ENCODE measurements at places on chromosomes 12 and 14.

DNA sequence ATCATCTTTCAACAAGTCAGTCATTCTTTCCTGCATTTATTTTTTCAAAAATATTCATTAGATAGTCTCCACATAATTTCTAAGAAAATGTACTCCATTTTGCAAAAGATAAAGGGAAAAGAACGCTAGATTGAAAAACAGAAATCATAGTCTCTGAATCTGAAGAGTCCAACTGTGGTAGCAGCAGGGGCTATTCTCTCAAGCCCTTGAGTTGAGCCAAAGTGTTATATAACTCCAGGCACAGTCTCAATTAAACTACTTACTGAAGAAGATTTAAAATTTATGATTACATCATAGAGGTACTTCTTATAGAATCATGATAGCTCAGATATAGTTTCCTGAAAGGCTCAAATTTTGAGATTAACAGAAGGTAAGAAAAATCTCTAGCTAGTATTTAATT lies 5.8 kb downstream of the LDHB start:
- DNase-seq, result no peak

DNA sequence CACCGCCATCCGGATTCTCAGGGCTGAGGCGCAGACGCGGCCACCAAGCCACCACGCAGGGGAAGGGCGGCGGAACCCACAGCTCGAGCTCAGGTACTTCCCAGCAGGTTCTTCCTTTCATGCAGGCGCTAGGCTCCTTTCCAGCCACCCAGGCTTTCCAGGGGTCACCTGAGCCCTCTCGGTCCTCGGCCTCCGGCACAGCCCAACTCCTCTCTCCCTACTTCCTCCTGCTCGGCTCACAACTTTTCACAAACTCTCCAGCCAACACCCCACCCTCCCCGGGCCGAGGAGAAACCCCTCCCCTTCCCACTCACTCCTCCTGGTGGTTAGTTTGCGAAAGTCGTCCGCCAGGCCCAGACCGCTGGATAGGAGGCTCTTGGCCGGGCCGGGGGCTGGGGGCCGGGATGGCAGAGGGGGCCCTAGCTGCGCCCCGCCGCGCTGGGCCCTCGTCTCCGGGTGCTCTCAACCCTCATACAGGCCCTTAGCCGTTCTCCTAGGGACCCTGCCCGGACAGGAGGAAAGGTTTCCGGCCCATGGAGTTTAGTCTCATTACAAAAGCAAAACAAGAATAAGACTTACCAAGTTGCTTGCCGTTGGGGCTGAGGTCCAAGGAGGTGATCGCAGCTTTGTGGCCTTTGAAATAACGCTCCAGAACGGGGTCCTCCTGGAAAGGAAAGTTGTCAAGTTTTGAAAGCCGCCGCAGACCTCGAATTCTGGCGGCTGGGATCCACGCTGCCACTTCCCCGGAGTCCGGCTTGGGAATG lies at the start of gene GALNT4:
Gene GALNT4, minus strand, starts transcription at position 256 of the 764 bp plus-strand sequence. Its CDS starts 247 bp downstream, at position 9.
- DNase-seq, result peak; percentile 77

DNA sequence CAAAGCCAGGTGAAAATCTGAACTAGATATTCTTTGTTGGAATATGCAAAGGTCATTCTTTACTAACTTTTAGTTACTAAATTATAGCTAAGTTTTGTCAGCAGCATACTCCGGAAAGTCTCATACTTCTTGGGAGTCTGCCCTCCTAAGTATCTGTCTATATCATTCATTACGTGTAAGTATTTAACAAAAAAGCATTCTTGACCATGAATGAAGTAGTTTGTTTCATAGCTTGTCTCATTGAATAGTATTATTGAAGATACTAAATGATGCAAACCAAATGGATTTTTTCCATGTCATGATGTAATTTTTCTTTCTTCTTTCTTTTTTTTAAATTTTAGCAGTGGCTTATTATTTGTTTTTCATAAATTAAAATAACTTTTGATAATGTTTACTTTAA lies 9.8 kb upstream of the SPX start:
- DNase-seq, result no peak

GRCh38 chr12:6819106-6820030 lies 2.3 kb upstream of the GPR162 start:
- DNase-seq, result no peak

DNA sequence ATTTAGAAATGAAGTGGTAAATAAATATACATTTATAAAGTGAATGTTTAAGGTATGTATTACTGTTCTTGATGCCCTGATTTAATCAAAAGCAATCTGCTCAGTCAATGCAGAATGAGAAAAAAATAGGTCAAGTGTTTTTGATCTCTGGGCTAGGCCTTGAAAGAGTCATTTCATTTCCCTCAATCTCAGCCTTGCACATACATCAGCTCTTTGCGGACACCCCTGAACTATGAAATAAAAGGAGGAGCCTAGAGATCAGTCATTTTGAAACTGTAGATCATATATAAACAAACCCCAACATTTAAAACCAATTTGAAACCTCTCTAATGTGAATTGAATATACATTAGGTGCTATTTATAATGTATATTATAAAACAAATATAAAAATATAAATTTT lies 42.5 kb downstream of the ATG2B start:
- no peak for DNase-seq

DNA sequence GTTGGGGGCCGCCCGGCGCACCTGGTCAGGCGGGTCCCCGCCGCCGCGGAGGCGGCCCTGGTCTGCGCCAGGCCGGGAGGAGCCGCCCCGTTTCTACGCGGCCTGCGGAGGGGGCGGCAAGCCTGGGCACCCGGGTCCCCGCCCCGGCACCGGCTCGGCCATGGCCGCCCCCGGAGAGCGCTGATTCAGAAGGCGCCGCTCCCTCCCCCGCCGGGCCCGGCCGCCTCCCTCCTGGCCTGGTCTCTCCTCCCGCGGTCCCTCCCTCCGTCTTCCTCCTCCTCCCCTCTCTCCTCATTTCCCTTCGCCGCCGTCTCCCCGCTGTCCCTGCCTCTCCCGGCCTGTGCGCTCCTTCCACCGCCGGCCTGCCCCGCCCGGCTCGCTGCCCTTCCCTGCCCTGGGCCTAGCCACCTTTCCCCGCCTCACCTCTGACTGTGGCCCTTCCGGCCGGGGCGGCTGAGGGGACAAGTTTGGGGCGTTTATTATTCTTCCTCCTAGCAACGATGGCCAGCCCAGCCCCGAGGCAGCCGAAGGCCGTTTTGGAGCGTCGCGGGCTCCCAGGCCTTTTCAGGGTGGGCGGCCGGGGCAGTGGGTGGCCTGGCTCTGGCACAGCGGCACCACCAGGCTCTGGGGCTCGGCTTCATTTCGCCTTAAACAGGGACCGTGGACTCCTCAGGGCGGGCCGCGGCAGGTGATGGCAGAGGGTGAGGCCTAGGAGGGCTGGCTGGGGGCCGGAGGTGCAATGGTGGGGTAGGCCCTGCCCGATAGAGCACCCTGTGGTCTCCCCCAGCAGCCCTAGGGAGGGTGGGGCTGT lies 768 bp downstream of the CEP170B start:
- DNase-seq, result no peak
